ENCODE measurements at places on chromosomes 4 and X.

- DNase-seq: no peak
Observed at GRCh38 chrX:12034741-12035140, 103.5 kb upstream of the FRMPD4 start.

- DNase-seq: no peak
Observed at GRCh38 chrX:137651647-137652046, 85.7 kb downstream of the ZIC3 start.

DNA sequence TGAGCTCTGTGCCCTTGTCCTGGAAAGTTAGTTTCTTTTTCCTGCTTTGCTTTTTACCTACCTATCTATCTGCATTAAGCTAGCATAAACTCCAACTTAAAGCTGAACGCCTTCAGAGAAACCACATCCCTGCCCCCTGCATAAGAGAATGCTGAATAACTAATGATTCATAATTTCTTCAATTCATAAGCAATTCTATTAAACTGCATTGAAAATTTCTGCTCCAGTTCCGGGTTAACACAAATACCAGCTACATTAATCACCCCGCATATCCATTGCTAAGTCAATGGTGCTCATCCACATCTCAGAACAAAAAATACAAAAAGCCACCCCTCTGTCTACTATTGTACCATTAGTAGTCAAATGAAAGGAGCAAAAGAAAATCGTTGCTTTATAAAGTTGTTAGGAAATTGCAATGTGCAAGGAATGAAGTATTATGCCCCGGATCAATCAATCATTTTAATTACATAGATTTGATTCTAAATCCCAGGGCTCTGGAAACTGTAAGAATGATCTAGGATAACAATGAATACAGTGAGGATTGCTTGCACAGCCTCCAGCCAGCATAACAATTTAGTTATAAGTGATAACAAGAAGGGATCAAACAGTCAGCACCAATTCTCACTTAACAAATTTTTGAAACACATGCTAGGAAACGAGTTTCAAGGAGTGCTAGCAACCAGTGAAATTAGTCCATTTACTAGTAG, 106.8 kb downstream of the ELOVL6 start:
- peak; percentile 81 for DNase-seq

DNA sequence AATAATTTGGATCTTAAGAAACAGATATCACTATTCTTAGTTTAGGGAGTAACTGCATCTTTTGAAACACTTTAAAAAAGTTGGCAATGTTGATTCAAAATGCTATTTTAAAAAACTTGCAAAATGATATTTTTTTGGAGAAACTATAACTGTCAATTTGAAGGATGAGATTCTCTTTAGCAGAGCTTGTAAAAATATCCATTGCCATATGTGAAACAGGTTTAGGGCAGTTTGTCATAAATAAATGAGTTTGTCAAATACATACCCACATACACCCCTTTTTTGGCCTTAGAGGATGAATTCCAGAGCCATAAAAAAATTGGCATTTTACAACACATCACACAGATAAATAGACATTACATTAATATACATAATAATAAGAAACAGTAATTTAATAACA, 174.6 kb downstream of the BMPR1B start:
- no peak for DNase-seq

DNA sequence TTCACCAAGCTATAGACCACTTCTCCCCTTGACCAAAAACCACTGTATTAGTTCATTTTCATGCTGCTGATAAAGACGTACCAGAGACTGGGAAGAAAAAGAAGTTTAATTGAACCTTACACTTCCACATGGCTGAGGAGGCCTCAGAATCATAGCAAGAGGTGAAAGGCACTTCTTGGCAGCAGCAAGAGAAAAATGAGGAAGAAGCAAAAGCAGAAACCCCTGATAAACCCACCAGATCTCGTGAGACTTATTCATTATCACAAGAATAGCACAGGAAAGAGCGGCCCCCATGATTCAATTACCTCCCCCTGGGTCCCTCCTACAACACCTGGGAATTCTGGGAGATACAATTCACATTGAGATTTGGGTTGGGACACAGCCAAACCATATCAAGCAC, 97.8 kb downstream of the DOCK11 start:
- no peak for DNase-seq

- DNase-seq: no peak
Observed at GRCh38 chr4:16070203-16070602, 13.6 kb downstream of the PROM1 start.

GRCh38 chr4:53644607-53645006, 53.3 kb upstream of the LNX1 start:
- no peak for DNase-seq

GRCh38 chr4:148222991-148223660, 219.1 kb downstream of the NR3C2 start:
- DNase-seq: no peak

GRCh38 chr4:5660185-5660584, 48.2 kb downstream of the EVC2 start:
- peak; percentile 32 for DNase-seq

DNA sequence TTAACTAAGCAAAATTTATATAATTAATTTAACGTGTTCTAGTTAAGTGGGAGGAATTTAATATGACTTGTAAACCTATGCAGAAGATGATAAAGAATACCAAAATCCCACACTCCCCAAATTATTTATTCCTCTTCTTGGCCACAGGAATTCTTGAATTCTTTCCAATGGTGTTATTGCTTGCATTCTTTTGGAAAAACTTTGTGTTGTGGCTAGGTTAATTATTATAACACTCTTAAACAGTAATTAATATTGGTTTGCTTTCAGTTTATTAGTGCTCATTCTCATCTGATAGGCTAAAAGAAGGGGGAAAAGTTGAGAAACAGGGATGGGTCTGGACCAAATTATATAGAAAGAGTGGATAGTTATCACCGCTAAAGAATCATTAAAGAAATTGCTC, 141.5 kb upstream of the PABPC4L start:
- no peak for DNase-seq

DNA sequence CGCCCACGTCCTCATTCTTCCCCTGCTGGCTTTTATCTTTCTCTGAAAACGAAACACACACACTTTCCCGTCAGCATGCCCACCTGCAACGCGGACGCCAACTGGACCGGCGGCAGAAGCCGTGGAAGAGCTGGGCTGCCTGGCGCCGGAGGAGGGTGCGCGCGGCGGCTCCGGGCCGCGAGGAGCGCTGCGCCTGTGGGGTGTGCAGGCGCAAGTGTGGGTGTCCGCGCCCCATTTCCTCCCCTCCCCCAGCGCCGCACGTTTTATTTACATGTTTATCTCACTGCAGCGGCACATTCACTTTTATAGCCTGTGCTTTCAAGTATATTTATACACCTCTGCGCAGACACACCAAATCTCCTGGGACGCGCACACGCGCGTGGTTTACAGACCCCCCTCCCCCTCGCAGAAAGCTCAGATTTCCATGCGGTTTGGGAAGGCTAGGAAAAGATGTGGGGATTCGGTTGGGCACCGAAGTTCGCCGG, 1.5 kb downstream of the PITX2 start:
- DNase-seq: no peak

DNA sequence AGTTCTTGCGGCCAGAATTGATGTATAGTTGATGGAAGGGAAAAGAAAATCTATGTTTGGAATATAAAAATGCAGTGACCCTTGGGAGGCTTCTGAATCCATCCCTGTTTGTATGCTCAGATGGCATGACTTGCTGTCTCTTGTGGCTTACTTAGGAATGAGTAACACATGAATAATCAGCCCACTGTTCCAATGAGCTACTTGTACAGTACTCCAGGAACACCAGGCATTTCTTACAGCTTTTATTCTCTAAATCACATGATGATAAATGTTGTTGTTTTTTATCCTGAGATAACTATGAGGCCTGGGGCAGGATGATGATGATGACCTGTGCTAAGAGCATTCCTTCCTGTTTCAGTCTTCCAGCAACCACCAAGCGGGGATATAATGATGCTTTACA, 18.9 kb downstream of the TMPRSS11E start:
- DNase-seq: peak; percentile 95

Data from fibroblast of mammary gland (primary cell).